ENCODE measurements at places on chromosomes 16 and 17. TPM values are rescaled to one million over a fixed set of nuclear protein-coding genes. Genes with fewer than 3 reads are reported as not detected.

Gene ST6GALNAC1
- total RNA-seq = 0.15 TPM

Gene KRTAP1-5
- not detected for total RNA-seq

GRCh38 chr16:51407199-51407598 is 256.1 kb upstream of the SALL1 start:
- H3K36me3 ChIP-seq = no peaks in the 10 kb centered on the region
- H3K4me1 ChIP-seq = no peaks in the 10 kb centered on the region
- no peak for DNase-seq
- no peak overlapping the region for H3K4me3 ChIP-seq

GRCh38 chr17:63381101-63381729 is 64.9 kb downstream of the CYB561 start:
- no peaks in the 10 kb centered on the region for H3K27me3 ChIP-seq
- H3K27ac ChIP-seq = no peak overlapping the region
- no peak overlapping the region for H3K4me3 ChIP-seq
- DNase-seq = no peak
- no peaks in the 10 kb centered on the region for H3K4me1 ChIP-seq
- 0 out of 2 replicates have a peak, but pooled peaks cover 3% of the 10 kb centered on the region for H3K36me3 ChIP-seq

Gene BRCA1
- 29.9 TPM for total RNA-seq

DNA sequence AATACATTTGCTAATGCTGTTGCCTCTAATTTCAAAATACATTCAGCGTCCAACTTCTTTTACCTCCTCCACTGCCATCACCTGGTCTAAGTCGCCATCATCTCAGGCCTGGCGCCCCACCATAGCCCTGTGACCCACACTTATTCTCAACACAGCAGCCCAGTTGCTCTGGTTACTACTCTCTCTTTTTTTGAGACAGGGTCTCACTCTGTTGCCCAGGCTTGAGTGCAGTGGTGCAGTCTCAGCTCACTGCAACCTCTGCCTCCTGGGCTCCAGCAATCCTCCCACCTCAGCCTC is 7.5 kb upstream of the NKD1 start:
- no peaks in the 10 kb centered on the region for H3K4me1 ChIP-seq
- no peaks in the 10 kb centered on the region for H3K36me3 ChIP-seq
- no peak for DNase-seq
- no peak overlapping the region for H3K27ac ChIP-seq
- H3K27me3 ChIP-seq = no peaks in the 10 kb centered on the region

Gene ANKRD40CL
- not detected for total RNA-seq
